ENCODE measurements at places on chromosomes 7 and 10.

DNA sequence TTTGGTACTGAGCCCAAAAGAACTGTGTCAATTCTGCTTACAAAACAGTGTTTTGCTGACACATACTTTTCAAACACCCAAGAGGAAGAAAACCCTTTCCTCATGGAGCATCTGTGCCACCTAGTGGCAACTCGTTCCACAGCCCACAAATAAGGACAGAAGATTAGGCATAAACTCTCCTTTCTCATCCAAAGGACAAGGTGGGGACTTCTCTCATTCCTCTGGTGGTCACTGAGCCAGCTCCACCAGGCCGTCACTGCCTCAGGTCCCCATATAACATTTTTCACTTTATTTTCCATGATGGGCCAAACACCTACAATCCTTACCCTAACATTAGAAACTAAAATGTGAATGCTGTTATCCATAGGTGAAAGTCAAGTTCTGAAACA, 76.9 kb downstream of the RNF216 start:
- peak; percentile 83 for DNase-seq

- DNase-seq = no peak
These were observed 18.0 kb downstream of the DNAJC1 start for GRCh38 chr10:21985541-21985940.

GRCh38 chr7:71824006-71824760, 588.0 kb downstream of the CALN1 start:
- DNase-seq = no peak

- DNase-seq = no peak
These were observed 446.4 kb upstream of the NRG3 start for GRCh38 chr10:81428456-81429134.

DNA sequence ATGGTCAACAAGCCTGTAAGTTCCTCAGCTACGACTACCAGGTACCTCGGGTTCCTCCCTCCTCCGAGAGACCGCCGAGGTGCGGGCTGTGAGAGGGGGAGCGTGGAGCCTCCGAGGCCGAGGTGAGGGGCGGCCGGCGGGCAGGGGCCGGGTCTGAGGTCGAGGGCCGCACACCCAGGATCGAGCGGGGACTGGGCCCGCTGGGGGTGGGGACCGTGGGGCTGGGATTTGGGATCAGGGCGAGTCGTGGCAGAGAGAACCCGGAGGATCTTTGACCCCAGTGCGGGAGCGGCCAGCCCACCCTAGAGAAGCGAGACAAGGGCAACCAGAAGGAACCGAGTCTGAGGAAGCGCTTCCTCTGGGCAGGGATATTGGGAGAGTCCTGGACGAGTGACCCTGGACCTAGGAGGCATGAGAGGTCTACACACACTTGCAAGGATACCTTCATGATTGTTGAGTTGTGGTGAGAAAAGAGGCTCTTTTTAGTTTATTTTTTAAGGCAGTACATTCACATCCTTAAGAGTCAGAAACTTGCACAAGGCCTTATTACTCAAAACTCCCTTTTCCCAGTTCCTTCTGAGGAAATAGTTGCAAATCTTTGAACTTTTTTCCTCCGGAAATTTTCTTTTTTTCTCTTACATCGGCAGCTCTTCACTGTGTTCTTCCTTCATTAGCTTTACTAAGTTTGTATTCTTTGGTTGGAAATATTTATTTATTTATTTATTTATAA, 395 bp downstream of the ZNF487 start:
- no peak for DNase-seq

GRCh38 chr7:64621656-64622055, 44.3 kb upstream of the ZNF107 start:
- no peak for DNase-seq

GRCh38 chr10:75746356-75746755, 314.9 kb downstream of the LRMDA start:
- no peak for DNase-seq
